ENCODE measurements at places on chromosomes 3 and 15.

DNA sequence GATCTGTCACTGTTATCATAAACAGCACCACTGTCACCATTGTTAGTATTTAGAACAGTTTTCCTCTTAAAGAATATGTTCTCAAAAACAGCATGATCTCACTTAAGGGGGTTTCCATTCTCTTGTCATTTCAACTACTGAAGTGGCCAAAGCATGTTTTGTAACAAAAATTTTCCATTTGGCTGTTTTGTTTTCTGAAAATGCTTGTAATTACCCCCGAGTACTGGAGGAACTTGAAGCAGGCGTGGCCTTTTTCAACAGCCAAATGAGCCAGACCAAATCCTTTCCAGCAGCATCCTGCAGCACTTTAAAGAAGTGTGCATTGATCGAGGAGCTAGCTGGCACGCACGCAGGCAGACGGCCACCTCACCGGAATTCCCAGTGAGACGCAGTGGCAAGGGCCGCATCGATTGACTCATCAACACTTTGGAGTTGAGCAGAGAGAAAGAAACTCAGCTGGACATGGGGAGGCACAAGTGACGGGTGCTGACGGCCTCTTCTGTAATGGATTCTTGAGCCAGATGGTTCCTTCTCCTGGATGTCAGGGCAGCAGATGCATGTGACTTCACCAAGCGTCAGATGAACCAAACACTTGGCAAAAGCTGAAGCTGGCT is 234.3 kb upstream of the IGF1R start:
- no peak for DNase-seq

DNA sequence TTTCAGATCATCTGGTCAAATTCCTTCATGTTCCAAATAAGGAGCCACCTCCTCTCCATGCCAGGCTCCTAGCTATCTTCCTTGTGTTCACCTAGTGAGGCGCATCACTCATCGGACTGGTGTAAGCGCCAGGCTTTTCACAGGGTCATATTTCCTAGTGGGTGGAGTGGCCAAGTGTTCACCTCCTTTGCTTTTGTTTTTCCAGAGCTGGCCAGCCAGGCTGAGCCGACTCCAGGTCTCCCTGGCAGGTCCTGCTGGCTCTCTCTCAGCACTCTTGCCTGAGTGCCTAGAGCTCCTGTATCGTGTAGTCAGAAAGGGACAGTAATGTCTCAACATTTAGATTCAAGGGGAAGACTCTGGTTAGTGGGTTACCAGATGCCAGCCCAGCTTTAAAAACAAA is 31.0 kb downstream of the HEG1 start:
- DNase-seq = no peak

DNA sequence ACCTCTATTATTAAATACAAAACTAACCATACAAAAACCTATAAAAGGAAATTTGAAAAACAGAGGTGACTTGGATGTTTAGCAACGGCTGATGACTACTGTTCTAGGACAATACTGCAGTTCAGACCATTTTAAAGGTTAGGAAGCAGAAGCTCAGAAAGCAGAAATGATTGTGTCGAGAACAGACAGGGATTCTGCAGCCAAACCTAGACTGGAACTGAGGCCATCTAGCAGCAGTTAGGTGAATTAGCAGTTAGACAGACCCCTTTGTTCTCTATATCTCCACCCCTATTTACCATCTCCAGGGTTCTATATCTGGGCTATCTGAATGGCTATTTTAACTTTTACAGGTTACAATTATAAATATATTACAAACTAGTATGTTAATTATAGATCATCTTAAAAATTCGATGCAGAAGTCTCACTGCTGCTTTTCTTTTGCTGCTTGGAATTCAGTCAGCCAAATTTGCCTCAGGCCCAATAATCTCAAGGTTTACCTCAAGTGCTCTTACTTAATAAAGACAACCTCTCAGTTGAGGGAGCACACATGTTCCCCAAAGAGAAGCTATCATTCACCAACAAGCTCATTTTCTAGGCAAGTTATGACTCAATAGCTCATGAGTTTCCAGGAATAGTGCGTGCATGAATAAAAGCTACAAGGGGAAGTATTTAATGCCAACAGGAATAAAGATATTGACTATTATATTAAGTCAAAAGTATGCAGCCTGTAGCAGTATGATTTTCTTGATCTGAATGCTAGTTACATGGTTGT is 9.3 kb upstream of the IL1RAP start:
- no peak for DNase-seq

DNA sequence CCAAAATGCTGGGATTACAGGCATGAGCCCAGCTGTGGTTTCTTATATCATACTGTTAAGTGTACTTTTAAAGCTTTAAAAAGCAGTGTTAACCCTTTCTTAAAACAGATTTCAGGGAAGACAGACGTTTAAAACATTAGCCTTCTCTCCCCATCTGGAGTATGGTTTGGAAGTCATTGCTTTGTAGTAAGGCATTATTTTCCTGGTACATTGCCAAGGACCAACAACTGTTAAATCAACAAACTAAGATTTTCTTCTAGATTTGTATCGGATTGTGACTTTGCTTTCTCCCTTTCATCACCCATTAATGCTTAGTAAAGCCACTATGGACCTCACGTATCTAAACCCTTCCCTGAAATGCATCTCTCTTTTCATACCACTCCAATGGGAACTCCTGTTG is 50.5 kb downstream of the UBE2E1 start:
- DNase-seq = no peak

DNA sequence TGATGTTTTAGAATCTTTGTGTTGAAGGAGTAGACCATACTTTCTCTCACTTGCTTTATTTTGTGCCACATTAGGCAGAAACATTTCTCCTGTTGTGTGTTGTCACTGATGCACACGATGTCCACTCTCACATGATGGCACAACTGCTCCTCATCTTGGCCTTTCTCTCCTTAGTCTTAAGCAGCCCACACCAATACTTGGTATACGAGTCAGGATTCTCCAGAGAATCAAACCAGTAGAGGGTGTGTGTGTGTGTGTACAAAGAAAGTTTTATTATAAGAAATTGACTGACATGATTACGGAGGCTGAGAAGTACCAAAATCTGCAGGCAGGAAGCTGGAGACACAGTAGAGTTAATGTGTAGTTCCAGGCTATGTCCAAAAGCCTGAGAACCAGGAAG is 187.1 kb downstream of the ALCAM start:
- DNase-seq = no peak

DNA sequence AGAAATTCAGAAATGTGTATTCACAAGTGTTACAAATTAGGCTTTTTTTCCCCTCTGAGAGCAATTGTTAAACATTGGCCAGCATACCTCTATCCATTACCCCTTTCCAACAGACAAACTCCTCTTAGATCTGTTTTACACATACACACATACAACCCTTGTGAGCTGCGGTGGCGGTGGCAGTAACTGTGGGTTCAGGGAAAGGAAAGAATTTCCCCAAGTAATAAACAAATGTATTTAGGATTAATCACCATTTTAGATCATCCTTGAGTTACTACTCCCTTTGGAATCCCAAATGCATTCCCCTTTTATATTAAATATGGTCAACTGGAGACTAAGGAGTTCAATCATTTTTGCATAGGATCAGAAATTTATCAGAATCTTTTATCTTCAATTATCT is 667.0 kb downstream of the FHIT start:
- DNase-seq = no peak

- no peak for DNase-seq
These were observed 11.0 kb upstream of the GPD1L start for GRCh38 chr3:32095431-32095830.

DNA sequence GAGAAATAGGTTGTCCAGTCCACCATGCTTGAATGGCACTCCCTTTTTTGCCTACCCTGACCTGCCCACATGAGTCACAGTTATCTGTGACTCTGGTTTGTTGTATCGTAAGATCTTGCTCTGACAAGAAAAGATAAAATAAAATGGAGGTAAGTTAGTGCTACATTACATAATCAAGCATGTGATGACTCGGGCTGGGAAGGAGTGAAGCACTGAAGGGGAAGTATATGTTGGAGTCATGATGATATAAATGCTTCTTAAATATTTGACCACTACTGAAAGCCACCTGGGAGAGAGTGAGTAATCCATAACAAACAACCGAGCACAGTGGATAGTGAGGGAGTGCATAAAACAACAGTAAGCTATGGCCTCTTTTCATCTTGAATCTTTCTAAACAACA is 124.4 kb downstream of the SHOX2 start:
- no peak for DNase-seq

DNA sequence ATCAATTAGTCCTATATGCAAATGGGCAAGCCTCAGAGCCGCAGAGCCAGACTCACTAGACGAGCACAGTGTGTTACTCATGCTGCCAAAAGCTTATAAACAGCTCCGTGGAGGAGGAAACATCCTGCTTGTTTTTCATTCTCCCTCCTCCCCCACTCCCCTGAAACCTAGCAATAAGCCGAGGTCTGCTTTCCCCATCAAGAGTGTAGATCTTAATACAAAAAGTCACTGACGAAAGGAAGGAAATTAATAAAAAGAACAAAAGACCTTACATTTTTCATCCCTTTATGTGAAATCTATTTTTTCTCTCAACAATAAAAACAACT is 88.5 kb downstream of the XXYLT1 start:
- no peak for DNase-seq

GRCh38 chr3:130950641-130951040 is 56.8 kb downstream of the ATP2C1 start:
- no peak for DNase-seq

- DNase-seq = no peak
These were observed 180.0 kb upstream of the TGFBR2 start for GRCh38 chr3:30426293-30426993.

GRCh38 chr15:54424171-54424570 is 445.9 kb downstream of the UNC13C start:
- DNase-seq = no peak

- DNase-seq = no peak
These were observed 251.0 kb upstream of the RARB start for GRCh38 chr3:25177041-25177440.

DNA sequence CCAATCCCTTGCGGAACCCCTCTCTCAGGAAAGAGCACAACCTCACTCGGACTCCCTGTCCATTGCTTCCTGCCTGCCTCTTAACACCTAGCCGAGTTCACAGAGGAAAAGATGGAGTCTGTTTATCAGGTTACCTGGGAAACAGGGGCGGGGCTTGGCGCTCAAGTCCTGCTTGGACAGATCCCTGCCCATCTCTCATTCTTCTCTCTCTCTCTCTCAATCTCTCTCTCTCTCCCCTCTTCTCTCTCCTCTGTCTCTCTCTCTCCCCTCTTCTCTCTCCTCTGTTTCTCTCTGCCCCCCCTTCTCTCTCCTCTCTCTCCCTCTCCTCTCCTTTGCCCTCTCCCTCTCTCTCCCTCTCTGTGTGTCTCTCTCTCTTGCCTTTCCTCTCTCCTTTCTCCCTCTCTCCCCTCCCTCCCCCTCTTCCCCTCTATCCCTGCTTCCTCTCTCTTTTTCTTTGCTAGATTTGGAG is at the start of gene EFHB:
EFHB (minus strand) TSS at position 120 of the 469 bp plus-strand sequence. CDS start 199 bp downstream, outside the sequence.
- DNase-seq = peak; percentile 55

DNA sequence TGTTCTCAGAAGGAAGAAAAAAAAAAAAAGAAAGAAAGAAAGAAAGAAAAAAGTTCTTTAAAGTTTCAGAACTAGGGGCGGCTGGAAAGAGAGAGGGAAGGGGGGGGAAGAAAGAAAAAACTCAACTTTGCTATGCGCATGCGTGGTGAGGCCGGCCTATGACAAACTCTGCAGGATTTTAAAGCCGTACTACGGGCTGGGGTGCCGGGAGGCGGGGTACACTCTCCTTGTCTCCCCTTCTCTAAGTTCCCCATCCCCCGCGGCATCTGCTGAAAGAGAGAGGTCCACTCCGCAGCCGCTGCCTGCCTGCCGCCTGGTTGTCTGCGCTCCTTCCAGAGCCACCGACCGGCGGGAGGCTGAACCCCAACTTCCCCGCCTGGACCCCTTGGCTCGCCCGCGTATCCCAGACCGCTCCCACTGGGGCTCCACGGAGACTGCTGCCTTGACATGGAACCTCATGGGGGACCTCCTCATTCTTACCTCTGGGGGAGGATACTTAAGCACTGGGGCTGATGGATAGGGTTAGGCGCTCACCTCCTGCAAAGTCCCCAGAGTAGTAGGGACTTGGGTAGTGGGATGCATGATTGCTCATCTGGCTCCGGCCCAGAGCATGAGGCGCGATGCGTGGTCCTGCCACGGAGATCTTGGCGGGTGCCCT is 1.4 kb upstream of the WNT5A start:
- peak; percentile 58 for DNase-seq

DNA sequence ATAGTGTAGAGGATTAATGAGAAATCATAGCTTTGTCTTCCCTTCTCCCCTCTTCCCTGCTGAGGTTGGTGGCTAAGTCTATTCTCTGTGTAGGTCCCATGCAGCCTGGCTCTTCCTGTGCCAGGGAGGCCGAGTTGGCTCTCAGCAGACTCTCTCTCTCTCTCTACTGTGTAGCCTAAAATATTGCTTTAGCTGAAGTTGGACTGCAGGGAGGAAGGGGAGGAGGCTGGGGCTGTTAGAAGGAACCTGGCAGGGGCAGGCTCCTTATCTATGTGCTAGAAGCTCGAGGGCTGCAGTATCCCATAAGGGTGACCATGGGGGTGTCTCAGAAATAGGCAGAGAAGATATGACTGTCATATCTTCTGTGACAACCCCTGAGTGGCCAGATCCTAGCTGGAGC is 160.8 kb downstream of the EPHB1 start:
- no peak for DNase-seq

GRCh38 chr15:57038496-57038895 is 120.1 kb downstream of the TCF12 start:
- DNase-seq = no peak

DNA sequence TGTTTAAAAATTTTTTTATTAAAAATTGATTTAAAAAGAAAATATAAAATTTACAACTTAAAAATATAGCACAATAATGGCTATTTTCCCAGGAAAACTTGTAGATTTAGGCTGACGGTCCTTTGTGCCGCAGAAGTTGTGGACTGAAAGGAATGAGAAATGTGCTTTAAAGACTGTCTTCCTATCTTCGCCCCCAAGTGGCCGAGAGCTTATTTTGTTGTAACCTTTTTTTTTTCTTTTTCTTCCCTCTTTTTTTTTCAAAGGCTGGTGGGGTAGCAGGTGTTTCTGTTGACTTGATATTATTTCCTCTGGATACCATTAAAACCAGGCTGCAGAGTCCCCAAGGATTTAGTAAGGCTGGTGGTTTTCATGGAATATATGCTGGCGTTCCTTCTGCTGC is 15.5 kb downstream of the SLC25A26 start:
- no peak for DNase-seq

GRCh38 chr15:96160269-96160668 is 170.2 kb upstream of the NR2F2 start:
- no peak for DNase-seq

DNA sequence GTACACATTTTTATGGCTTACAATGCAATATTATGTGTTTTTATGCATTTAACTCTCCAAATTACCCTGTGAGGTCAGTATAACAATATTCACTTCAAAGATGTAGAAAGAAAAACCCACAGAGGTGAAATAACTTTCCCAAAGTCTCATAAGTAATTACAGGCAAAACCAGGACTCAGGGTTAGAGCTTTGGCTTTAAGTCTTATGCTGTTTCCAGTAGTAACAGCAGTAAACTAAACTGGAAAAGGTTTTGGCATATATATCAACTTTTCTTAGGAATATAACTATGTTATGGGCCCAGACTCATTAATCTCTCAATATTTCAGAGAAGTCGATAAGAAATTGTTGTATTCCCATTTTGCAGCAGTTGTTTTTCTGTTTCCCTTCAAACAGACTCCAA is 206.3 kb upstream of the KCNMB2 start:
- no peak for DNase-seq
